ENCODE measurements at places on chromosomes 6 and 20.
A peak's percentile ranks its signal among the peaks of the same experiment; 100 is the strongest.

DNA sequence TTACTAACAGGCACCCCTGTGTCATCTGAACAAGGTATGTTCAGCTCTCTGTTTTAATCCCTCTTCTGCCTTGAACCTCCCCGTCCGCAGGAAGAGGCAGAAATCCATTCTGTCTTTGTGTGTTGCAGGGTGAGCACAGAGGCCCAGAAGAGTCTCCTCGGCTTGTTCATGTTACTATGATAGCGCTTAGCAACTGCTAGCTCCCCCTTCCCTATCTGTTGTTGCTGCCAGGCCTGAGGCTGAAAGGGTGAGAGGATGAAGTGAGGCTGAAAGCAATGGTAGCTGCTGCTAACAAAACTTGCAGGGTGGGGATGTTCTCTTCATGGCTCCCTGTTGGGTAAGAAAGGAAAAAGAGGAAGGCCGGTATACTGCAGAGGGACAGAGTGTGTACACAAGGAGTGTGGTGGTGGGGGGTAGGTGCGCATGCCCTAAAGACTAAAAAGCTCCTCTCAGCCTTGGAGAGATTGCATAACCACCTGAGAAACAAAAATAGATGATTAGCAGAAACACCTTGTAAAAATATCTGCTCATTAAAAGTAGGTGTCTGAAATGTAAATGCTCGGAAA lies 55.2 kb upstream of the CITED2 start:
- DNase-seq, result no peak

DNA sequence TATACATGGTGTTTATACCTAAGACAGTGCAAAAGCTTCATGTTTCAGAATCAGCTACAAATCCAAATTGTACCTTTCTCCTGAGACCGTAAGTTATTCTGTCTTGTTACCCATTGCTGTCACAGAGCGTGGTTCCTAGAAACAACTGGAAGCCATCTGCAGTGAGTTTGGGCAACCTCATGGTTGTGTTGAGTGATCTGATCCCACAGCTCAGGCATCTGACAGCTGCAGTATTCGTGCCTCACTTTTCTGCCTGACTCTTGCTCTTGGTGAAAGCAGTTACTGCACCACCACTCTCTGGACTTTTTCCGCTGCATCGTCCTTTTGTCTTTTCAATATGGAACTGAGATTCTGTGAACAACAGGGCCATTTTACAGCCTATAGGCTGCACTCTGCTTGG lies 752.6 kb downstream of the MAFB start:
- no peak for DNase-seq

GRCh38 chr20:48002517-48002970 lies 217.3 kb upstream of the SULF2 start:
- no peak for DNase-seq

DNA sequence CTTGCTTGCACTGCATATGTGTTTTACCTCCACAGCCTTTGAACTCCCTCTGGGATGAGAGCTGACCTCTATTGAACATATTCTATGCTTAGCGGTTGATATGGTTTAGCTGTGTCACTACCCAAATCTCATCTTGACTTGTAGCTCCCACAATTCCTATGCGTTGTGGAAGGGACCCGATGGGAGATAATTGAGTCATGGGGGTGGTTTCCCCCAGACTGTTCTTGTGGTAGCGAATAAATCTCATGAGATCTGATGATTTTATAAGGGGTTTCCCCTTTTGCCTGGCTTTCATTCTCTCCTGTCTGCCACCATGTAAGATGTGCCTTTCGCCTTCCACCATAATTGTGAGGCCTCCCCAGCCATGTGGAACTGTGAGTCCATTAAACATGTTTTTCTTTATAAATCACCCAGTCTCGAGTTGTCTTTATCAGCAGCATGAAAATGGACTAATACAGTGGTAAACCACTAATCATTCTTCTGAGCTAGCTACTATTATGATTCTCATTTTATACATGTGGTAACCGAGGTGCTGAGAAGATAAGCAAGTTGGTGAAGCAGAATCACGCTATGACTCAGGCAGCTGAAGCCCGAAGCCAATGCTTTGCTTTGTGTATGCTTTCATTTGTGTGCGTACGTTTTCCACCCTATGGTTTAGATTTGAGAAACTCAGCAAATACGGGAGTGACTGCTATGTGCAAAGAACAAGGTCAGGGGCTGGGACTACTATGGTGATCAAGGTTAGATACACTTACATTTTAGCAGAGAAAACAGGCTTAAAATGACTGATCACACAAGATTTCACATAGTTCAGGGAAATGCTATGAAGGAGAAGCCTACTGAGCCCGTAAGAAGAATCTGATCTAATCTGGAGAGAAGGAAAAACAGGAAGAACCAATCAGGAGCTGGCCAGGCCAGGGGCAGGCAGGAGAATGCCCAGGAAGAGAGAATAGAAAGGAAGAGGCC lies 363.5 kb downstream of the ESR1 start:
- DNase-seq, result peak; percentile 57

DNA sequence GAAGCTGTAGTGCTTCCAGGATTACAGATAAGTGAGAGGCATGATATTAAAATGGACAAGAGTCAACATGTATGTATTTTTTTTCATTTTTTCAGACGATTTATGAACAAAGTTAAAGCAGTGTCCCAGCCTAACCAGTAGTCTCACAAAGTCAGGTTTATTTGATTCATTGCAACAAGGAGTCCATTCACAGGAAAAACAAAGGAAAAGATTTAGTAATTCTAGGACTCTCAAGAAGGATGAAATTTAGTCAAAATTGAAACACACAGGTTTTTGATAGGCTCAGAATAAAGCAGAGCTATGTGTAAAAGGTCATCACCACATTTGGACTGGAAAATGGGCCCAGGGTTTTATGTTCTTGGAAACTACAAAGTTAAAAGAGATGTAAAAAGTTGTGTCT lies 84.0 kb downstream of the ZNF133 start:
- no peak for DNase-seq

DNA sequence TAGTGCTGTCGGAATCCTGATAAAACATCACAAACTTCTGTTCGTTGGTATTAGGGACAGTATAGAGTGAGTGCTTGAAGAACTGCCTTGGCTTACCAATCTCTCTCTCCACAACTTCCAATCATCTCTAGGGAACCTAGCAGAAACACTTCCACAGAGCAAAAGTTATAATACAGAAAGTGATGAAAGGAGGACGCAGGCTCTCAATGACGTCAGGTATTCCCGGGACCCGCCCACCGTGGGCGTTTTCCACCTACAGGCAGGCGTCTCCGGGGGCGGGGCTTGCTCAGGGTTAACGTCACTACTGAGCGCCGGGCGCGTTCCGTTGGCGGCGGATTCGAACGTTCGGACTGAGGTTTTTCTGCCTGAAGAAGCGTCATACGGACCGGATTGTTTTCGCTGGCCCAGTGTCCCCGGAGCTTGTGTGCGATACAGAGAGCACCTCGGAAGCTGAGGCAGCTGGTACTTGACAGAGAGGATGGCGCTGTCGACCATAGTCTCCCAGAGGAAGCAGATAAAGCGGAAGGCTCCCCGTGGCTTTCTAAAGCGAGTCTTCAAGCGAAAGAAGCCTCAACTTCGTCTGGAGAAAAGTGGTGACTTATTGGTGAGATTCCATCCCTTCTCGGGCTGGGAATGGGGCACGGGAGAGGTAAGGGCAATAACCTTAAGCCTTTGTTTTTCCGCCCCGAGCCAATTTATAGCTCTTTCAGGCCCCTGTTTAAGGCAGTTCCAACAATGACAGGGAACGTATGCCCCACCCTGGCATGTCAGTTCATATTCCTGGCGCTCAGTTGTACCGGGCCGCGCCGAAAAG lies at the start of gene CENPW:
CENPW (plus strand) TSS at position 320 of the 814 bp plus-strand sequence; CDS start at position 479, 159 bp downstream.
- peak; percentile 89 for DNase-seq

GRCh38 chr6:10847684-10848083 lies 9.3 kb upstream of the MAK start:
- DNase-seq, result no peak

DNA sequence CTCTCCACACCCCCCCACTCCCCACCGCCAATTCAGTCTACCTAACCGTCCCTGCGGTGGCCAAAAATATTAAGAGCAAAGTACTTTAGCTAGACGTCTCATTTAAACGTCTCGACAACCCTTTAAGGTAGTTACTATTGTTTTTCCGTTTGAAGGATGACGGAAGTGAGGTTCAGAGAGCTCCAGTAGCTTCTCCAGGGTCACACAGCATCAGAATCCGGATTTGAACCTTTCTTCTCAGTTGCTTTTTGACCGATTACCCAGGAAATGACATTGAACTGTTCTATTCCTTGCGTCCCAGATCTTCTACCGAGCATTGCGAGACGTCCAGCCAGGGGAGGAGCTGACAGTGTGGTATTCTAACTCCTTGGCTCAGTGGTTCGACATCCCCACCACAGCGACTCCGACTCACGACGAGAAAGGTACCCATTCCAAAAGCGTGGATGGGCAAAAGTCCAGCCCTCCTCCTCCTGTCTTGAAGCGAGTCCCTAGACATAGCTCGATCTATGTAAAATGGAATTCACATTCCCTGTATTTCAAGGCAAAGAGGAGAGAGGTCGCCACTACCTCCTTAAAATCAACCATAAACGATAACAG lies 2.4 kb downstream of the PRDM13 start:
- no peak for DNase-seq

DNA sequence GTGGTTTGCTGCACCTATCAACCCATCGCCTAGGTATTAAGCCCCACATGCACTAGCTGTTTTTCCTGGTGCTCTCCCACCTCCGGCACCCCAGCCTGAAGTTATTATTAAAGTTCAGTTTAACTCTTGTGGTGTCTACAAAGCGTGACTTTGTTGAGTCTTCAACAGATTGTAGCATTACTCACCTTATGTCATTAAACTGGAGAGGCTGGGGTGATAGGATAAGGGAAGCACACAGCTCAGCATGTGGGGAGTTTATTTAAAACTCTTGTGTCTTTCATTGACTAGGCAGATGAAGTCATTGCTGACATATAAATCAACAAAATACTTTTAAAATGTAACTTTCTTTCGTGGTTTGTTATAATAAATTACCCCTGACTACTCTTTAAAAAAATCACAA lies 84.7 kb upstream of the GCM1 start:
- DNase-seq, result no peak

All from central memory CD4-positive, alpha-beta T cell (primary cell).